ENCODE measurements at places on chromosomes 12 and 14.

- no peak for DNase-seq
These were observed 81.9 kb downstream of the CFAP54 start for GRCh38 chr12:96571101-96571862.

GRCh38 chr14:62692490-62693106, 352.7 kb downstream of the KCNH5 start:
- DNase-seq, result no peak

DNA sequence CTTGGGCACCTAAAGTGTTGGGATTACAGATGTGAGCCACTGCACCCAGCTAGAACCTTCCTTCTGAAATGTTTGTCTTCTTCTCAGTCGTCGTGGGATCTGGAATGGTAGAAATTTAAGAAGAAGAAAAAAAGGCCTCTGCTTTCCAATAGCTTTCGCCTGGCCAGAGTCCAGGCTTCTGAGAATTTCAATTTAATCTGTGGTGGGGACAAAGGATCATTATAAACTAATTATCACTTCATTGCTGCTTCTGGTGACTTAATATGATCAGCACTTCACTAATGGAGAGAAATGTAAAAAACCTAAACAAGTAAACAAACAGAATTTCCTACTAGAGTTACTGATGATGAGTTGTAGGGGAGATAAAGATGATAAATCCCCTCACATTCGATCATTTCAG, 51.3 kb downstream of the CFAP251 start:
- DNase-seq, result no peak

GRCh38 chr12:29667011-29667410, 116.7 kb downstream of the TMTC1 start:
- no peak for DNase-seq

DNA sequence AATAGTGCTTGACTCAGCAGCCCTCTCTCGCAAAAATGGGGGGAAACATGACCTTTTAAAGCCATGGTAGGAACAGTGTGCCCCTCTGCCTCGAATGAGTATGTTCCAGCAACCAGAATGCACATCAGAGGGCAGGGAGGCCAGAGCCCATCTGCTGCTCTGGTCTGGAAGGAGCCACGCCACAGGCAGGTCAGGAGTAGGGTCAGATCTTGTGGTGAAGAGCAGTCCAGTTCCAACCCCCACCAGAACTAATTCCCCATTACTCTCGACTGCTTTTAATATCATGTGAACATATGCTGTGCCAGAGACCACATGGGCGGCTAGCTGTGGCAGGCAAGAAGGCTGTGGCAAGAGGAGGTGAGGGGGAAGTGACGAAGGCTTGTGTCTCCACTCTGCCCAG, 34.6 kb upstream of the TMX1 start:
- no peak for DNase-seq

- DNase-seq, result no peak
These were observed 107.1 kb downstream of the NTN4 start for GRCh38 chr12:95683418-95683817.

DNA sequence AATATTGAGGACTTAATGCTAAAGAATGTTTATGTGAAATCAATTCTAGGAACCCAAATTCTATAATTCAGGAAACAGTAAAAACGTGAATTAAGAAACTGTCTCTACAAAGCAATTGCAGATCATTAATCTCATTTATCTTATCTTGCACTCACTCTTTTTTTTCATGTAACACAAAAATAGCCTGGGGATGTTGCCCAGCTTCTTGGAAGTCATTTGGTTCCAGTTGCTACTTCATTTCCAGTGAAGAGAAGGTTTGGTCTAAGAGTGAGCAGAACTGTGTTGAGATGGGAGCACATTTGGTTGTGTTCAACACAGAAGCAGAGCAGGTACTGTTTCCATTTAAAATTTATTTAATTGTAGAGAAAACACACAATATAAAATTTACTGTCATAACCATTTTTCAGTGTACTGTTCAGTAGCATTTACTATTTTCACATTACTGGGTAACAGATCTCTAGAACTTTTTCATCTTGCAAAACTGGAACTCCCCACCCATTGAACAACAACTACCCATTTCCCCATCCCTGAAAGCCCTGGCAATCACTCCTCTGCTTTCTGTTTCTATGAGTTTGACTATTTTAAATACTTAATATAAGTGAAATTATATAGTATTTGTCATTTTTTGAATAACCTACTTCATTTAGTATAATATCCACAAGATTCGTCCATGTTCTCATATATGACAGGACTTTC, 9.7 kb downstream of the CLEC6A start:
- DNase-seq, result no peak

GRCh38 chr12:129064209-129064855, 211.1 kb downstream of the GLT1D1 start:
- DNase-seq, result no peak

- no peak for DNase-seq
These were observed 2.3 kb downstream of the ANKRD9 start for GRCh38 chr14:102507081-102507856.

DNA sequence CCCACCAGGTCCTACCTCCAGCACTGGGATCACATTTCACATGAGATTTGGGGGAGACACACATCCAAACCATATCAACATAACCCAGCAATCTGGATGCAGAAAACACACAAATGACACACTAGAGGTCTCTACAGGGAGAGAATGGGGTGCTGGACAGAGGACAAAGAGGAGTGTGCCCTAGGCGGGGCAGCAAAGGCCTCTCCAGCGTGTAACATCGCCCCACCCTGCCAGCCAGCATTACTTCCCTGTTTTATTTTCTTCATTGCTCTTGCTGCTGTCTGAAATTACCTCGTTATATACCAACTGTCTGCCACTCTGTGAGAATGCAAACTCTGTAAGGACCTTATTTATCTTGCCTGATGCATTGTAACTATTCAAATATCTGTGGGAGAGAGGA, 61.1 kb downstream of the RIMBP2 start:
- no peak for DNase-seq

- no peak for DNase-seq
These were observed 58.1 kb downstream of the FGD4 start for GRCh38 chr12:32457251-32458025.

- DNase-seq, result no peak
These were observed 9.8 kb downstream of the ZNF641 start for GRCh38 chr12:48340943-48341342.

GRCh38 chr14:69719501-69719951, 47.4 kb upstream of the SRSF5 start:
- no peak for DNase-seq

- no peak for DNase-seq
These were observed 15.5 kb downstream of the DCAF5 start for GRCh38 chr14:69137416-69137815.
